Aorta (tissue), 5 donors: ENCODE measurements at places on chromosomes 3 and 15. TPM values are rescaled to one million over a fixed set of nuclear protein-coding genes. Genes with fewer than 3 reads are reported as not detected.

DNA sequence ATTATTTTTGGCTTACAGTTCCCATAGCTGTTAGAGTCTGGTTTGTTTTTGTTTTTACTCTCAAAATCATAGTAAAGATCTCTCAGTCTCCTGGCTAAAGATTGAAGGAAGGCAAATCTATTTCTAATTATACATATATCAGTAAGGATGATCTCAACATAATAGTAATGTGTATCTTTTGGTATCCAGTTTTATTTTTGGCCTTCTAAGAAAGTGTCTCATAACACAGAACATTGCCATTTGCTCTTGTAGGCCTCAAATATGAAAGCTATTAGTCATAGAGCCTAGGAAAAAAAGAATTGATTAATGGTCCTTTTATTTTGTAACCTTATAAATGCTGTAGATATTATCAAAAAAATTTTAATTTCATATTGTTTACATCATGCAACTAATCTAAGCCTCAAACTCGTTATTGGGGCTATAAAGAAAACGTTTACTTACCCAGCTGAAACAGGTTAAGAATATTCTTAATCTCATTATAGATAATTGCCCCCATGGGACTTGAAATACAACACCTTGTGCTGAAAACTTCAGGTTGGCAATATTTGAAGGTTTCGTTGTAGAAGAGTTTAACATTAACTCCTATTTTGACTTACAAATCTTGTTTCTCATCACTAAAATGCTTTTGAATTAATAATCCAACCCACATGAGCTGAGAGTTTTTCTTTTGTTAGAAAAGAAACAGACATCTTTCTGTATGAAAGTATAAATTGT lies 16.7 kb downstream of the FBXO45 start:
- no peak overlapping the region for H3K27ac ChIP-seq
- no peak for DNase-seq
- H3K36me3 ChIP-seq: no peaks in the 10 kb centered on the region

DNA sequence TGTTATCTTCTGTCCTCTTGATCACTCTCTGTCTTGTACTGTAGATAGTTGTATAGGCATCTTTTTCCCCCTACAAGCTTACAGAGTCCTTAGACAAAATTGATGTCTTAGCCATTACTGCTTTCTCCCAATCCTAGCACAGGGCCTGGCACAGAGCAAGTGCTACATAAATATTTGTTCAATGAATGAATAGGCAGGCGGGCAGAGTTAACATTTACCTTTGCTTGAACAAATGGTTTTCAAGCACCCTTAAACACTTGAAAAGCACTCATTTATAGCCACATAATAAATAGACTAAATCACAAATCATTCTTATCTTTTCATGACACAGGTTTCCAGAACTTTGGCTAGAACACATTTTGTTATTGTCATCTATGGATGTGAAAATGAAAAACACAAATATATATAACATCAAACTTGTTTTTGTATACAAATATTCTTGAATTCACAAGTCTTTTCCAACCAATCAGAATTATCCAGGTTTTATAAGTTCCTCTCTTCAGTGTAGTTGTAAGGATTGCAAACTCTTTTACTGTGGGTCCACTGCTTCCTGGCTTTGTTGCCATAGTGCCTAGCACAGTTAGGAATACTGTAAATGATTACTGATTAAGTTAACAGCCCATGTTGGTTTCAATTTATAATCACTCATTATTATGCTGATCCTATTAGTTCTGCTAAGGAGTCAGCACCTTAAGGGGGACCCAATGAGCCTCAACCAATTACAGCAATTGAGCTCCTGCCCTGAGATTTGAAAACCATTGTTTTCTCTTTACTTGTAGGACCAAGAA lies 61.9 kb downstream of the ISL2 start:
- no peak for DNase-seq
- H3K36me3 ChIP-seq: peaks cover 2% of the 10 kb centered on the region
- H3K4me3 ChIP-seq: no peak overlapping the region
- H3K27ac ChIP-seq: no peak overlapping the region
- no peaks in the 10 kb centered on the region for H3K4me1 ChIP-seq
- H3K27me3 ChIP-seq: no peaks in the 10 kb centered on the region

DNA sequence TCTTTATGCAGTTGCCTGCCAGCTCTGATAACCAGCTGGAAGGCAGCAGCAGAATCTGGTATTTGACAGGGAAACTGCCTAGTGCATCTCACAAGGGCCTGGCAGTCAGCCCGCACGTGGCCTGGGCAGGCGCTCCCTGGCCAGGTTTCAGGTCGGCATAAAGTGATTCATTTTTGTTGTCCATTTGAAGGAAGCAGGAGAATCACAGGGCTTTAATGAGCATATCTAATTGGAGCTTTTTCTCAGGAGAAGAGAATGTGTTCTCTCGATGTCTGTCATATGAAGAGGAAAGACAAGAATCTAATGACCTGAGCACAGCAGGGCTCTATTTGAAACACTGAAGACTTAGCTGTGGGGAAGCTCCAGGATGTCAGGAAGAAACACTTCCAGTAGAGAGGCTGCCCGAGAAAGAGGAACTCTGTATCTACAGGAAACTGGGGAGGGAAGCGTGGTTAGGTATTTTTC lies 98.8 kb upstream of the MB21D2 start:
- H3K4me3 ChIP-seq: no peak overlapping the region
- no peak overlapping the region for H3K27ac ChIP-seq
- no peaks in the 10 kb centered on the region for H3K4me1 ChIP-seq
- no peak for DNase-seq
- no peaks in the 10 kb centered on the region for H3K27me3 ChIP-seq

- no peak for DNase-seq
- H3K36me3 ChIP-seq: no peaks in the 10 kb centered on the region
- no peak overlapping the region for H3K27ac ChIP-seq
- H3K27me3 ChIP-seq: no peaks in the 10 kb centered on the region
- H3K4me3 ChIP-seq: no peak overlapping the region
- H3K4me1 ChIP-seq: no peaks in the 10 kb centered on the region
These were observed 2.6 kb downstream of the CILP start for GRCh38 chr15:65208647-65209046.

DNA sequence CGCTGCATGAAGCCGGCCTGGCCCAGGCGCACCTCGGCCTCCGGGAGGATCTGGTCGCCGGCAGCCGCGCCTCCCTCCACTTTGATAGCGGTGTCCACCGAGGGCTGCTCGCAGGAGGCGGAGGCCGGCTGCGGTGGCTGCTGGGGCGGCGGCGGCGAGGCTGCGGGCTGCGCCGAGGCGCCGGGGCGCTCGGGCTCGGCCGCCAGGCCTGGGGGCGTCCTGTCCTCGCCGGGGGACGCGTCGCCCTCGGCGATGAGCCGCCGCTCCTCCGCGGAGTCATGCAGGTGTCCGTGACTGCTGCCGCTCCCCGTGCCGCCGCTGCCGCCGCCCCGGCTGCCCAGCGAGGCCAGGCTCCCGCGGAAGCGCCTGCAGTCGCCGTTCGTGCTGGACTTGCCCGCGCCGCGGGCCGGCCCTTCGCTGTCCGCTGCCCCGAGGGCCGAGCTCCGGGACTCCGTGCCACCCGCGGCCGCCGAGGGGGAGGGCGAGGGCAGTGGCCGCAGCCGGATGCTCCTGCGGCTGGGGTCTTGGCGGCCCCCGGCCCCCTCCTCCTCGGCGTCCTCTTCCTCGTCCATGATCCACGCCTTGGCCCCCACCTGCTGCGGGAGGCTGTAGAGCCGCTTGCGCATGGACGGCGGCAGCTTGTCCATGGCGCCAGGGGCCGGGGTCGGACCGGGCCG lies 996 bp downstream of the HCN4 start:
- DNase-seq: no peak
- no peaks in the 10 kb centered on the region for H3K36me3 ChIP-seq
- no peaks in the 10 kb centered on the region for H3K4me1 ChIP-seq

- peaks cover 2% of the 10 kb centered on the region for H3K4me1 ChIP-seq
- no peak for DNase-seq
- H3K36me3 ChIP-seq: no peaks in the 10 kb centered on the region
- no peaks in the 10 kb centered on the region for H3K27me3 ChIP-seq
These were observed 171.7 kb downstream of the PGPEP1L start for GRCh38 chr15:98835876-98836275.

- no peaks in the 10 kb centered on the region for H3K36me3 ChIP-seq
- no peak for DNase-seq
- no peaks in the 10 kb centered on the region for H3K27me3 ChIP-seq
These were observed 106.0 kb downstream of the PTPRG start for GRCh38 chr3:61667383-61667782.

- no peak for DNase-seq
- no peak overlapping the region for H3K4me3 ChIP-seq
These were observed 36.7 kb downstream of the RGMA start for GRCh38 chr15:93052090-93052879.

FSTL1 gene
- 833 TPM for total RNA-seq

CFAP20DC gene
- total RNA-seq: 0.90 TPM
